ENCODE measurements at places on chromosomes 12 and 14.

- DNase-seq = no peak
Observed at GRCh38 chr14:70789361-70789760, 20.0 kb downstream of the MAP3K9 start.

GRCh38 chr12:104699489-104700190 lies 242.9 kb downstream of the CHST11 start:
- no peak for DNase-seq

- no peak for DNase-seq
Observed at GRCh38 chr12:72390146-72390545, 118.0 kb downstream of the TRHDE start.

DNA sequence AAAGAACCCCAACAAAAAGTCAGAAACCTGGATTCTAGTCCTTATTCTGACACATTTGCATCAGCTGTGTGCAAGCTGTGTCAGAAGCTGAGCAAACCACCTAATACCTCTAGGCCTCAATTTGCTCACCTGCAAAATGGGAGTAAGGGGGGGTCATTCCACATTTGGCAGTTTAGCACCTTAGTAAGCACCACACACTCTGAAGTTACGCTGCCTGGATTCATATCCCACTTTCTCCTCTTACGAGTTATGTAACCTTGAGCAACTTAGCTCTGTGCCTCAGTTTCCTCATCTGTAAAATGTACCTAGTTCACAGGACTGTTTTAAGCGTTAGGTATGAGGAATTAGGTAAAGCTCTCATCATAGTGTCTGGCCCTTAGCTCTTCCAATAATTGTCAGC lies 218.9 kb downstream of the PPM1H start:
- no peak for DNase-seq

GRCh38 chr14:71235875-71236274 lies 328.6 kb downstream of the PCNX1 start:
- no peak for DNase-seq

DNA sequence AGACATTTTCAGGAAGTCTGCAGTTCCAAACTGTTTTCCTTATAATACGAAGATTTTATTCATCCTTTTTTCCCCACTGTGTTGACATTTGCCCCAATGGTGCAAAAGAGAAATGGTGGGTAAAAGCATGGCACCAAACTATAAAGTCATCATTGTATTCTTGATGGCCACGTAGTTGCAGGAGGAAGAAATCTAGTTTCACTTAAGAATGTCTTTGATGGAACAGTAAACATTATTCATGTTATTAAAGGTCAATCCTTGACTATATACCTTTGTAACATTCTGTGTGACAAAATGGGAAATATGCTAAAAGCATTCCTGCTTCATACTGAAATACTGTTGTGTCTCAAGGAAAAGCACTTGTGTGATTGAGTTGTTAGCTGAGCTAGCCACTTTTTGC lies 80.1 kb downstream of the PRKCH start:
- DNase-seq = no peak

DNA sequence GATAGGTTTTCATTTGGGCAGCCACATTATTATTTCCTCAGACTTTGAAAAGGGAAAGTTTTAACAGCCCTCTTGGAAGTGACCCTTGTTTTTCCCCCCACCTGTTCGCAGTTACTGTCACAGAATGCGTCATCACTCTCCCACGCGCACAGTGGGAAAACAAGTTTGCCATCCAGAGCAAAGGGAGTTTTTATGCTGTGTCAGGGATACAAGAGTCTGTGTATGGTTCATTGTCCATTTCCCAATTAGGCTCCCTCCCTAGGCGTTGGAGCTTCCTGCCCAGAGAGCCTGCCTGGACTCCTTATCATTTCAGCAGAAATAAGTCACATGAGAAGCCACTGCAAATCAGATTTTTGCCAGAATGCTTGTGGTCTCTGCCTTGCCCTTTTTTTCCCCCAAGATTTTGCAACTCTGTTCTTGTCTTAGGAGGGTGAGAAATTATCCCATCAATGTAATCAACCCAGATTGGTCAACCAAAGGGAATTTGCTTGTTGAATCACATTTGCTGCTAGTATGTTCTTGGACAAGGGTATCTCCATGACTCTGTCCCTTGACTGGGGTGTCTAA lies 104.1 kb downstream of the IGF1 start:
- no peak for DNase-seq

- no peak for DNase-seq
Observed at GRCh38 chr12:92987362-92987761, 58.3 kb upstream of the EEA1 start.

DNA sequence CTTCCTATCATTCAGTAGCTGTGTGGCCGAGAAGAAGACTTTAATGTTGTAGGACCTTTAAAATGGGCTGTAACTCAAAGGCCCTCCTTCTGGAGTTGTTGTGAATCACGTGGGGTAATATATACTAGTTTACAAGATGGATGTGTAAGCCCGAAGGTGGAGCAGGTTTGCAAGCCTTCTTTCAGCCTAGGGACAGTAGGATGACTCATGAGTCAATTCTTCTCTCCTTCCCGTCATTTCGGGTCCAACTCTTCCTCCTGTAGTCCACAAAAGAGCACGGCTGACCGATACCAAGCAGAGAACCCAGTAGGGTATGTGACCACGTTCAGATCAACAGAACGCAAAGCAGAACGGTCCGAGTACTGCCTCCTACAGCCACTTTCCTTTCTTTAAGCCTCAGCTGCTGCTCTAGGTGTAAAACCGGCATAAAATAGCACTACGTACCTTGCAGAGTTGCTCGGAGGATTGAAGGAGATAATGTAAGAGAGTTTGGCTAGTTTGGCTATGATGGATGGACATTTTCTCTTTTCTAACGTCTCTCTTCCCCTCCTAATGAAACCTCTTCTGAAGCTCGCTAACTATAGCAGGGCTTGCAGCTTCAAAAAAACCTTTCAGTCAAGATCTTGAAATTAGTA lies 1.3 kb upstream of the RASSF3 start:
- DNase-seq = no peak

Measured in Right ventricle myocardium inferior (tissue), 1 donor.